Left renal pelvis (tissue), 4 donors: ENCODE measurements at places on chromosomes 7 and 10. TPM values are rescaled to one million over a fixed set of nuclear protein-coding genes. Genes with fewer than 3 reads are reported as not detected.

DNA sequence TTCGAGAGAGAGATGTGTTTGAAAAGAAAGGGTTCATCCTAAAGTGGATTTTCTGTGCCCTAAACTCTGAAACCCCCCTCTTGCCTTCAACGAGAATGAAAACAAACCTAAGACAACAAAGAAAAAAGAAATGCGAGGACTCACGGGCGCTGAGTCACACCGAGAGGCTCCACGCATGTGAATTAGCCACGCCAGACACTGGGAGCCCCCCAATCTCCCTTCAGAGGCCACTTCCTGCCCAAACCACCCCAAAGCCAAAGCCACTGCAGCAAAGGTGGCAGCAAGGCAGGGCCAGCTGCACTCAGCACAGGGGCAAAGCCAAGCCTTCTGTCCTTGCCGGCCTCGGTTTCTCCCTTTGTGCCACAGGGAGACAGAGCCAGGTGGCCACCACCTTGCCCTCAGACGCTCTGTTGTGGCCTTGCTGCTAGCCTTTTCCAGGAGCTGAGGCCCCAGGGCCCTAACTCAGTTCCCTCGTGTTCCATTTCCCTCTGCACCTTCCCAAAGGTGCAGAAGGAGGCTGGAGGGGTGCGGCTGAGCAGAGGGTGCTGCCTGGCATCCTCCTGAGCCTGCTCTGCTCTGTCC, 93.3 kb downstream of the FAM53B start:
- no peak for DNase-seq

DNA sequence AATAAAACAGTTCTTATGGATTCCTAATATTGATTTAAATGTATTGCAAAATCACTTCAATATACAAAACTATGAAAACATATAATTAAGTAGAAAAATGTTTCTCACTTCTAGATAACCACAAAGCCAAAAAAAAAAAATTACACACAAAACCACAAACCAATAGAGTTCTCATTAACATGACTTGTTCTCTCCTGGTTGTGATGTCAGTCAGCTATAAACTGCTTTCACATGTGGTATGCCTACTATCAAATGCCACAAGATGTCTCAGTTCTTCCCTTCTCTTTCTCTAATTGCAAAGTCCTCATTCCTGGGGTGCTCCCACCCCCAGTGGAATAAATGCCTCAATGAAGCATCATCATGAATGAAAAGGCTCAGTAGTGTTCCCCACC, 16.6 kb downstream of the GNAI1 start:
- no peak for DNase-seq

GRCh38 chr10:46035923-46036849, 5.8 kb upstream of the NCOA4 start:
- no peak for DNase-seq

The SNX10 gene
- 21.8 TPM for polyA plus RNA-seq

The GRID2IP gene
- polyA plus RNA-seq, result 0.64 TPM

DNA sequence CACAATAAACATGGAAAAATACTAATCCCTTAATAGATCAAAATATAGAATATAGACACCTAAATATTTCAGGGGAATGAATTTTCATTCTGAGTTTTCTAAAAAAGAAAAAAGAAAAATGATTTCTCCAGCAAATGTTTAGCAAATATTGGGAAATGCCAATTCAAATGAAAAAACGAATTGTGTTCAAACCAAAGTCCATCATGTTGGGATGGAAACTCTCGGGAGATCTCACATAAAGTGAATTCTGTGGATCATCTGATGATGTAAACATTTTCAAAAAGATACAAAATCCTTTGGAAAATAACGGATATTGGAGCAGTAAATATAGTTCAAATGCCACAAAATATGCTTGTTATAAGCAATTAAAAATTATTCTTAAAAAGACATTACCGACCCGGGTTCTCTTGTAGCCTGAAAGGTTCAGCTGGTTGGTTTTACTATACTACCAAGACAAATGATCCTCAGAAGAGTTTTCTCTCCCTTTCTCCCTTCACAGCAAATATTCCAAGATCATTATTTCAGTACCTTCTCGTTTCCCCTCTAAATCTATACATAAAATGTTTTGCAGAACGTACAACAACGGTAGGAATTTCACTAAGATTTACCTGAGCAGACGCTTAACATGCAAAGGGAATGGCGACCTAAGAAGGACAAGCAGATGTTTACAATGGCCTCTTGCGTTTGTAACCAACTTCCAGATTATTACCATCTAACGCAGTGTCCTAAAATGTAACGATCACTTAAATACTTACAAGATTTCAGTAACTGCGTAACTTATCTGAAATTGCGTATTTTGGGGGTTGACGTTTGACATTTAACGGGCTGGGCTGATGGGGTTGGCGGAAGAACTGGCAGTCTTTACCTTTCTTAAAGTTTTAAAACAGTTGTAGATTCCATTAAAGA, 2.5 kb downstream of the HOXA13 start:
- peak; percentile 47 for DNase-seq

GRCh38 chr10:3785851-3786271, 852 bp upstream of the KLF6 start:
- no peak for DNase-seq
